Dermis microvascular lymphatic vessel endothelial cell (primary cell): ENCODE measurements at places on chromosomes 1 and 21. TPM values are rescaled to one million over a fixed set of nuclear protein-coding genes. Genes with fewer than 3 reads are reported as not detected.

Gene TMEM201
- total RNA-seq = 2.7 and 5.3 TPM in 2 replicates

Gene RYR2
- total RNA-seq = 0.25 and 0.26 TPM in 2 replicates

DNA sequence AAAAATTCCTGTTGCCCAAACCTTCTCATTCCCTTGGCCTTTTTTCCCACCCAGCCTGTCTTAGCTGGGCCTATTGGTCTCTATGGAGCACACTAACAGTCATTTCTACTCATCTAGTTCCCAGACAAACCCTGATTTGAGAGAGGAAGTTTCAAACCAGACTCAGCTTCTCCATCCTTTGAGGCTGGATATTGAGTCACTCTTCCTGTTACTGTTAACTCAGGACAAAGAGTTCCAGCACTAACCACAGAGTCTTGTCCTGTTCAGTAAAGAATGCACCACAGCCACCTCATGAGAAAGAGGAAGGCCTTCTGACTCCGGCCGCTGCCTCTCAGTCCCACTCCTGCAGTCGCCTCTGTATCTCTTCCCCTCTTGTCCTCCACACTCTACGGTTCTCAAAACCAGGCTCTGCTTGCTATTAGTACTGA, 137.8 kb downstream of the PTPRC start:
- DNase-seq = peak; percentile 99

GRCh38 chr1:51612447-51612961, 4.4 kb upstream of the OSBPL9 start:
- no peak for DNase-seq

DNA sequence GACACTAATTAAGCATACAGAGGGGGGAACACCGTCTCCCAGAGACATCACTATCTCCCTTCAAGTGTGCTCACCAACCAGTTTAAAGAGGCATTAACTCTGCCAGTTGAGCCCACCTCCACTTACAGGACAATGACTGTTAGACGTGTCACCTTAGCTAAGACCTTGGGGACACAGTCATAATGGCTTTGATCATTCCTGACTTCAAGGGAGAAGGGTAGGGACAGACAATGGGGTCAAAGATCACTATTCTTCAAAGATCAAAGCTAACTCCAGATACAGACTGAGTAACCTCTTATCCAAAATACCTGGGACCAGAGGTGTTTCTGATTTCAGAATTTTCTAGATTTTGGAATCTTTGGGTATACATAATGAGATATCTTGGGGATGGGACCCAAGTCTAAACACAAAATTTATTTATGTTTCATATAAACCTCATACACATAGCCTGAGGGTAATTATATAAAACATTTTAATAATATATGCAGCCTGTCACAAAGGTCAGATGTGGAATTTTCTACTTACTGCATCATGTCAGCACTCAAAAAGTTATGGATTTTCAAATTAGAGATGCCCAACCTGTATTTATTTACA, 246.1 kb downstream of the SLC45A1 start:
- no peak for DNase-seq

- DNase-seq = no peak
Measured at GRCh38 chr1:156598125-156598524, 3.2 kb downstream of the GPATCH4 start.

DNA sequence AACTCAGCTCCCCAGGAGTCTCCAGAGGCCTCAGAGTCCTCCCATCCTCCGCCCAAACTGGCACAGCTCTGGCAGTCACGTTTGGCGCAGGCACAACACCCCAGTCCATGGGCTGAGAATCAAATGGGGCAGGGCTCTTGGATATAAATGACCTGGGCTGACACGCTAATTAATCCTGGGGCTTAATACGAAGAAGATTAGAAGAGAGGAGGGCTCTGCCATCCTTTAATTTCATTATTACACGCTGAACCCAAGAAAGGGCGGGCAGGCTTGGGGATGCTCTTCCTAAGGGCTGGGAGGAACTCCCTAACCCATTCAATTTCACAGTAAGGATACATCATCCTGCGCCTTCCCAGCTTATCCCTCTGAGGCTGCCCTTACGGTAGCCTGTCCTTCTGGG, 2.4 kb downstream of the GRIK3 start:
- no peak for DNase-seq

DNA sequence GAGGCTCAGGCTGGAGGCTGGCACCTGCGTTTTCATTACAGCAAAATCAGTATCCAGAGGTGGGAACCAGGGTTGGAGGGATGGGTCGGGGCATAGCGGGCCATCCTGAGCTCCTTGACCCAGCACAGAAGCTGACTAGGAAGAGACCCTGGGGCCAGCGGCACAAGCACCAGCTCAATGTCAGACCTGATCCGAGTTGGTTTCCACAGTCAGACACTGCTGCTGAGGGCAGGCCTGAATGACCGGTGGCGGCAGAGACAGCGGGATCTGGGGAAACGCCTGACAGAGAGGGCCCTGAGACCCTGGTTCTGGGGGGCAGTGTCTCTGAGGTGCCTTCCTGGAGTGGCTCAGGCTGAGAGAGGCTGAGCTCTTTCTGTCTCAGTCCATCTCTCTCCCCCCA, 162.0 kb upstream of the C1orf174 start:
- no peak for DNase-seq

DNA sequence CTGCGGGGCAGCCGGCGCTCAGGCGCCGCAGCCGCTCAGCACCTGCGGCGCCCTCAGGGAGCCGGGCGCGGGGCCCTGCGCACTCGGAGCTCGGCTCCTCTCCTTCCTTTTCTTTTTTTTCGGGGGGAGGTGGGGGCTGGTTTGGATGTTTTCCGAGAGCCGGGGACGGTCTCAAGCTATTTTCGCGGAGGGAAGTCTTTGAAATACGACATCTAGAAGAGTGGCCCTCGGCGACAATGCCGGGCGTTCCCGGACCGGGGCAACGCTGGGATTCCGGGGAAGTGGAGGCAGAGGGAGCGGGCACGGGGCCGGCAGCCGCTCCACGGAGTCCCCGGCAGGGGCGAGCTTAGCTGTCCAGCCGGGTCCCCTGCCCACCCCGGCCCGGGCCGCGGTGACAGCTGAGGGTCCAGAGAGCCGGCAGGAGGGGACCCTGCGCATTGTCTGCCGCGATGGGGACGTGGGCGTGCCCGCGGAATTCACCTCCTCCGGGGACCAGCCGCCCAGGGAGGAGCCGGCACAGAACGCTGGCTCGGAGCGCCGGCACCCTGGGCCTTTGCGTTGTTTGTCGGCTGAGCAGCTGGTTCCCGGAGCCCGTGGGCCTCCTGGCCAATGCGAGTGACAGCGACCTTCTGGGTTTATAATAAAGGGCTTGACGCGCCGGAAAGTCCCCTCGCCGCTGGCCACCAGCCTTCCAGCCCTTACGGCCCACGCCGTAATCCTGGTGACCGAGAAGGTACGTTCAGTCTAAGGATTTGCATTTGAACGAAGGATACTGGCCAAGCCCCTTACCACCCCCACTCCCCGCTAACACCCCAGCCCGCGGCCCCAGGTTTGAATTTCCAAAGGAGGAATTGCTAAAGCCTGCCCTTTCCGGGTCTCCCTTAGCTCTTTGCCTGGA, 582 bp downstream of the SLC37A1 start:
- DNase-seq = no peak

DNA sequence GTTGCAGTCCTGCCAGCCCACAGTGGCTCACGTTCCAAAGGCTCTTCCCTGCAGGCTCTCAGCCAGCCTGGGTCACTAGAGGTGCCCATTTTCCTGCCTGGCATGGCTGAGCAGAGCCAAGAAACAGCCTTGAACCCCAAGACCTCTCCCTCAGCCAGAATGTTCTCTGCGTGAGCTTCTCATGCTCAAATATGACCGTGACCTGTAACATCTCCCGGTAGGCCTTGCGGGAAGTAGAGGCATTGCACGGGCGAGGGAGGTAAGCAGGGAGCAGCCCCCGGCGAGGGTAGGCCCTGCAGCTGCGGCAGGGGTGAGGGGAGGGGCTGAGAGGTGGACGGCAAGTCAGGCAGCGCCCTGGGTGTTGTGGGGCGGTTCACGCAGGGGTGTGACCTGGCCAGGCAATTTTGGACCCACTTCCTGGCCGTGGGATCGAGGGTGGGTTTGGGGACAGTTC, 20.0 kb downstream of the RRP1 start:
- DNase-seq = no peak

GRCh38 chr1:180527101-180527669, 24.8 kb upstream of the ACBD6 start:
- no peak for DNase-seq

DNA sequence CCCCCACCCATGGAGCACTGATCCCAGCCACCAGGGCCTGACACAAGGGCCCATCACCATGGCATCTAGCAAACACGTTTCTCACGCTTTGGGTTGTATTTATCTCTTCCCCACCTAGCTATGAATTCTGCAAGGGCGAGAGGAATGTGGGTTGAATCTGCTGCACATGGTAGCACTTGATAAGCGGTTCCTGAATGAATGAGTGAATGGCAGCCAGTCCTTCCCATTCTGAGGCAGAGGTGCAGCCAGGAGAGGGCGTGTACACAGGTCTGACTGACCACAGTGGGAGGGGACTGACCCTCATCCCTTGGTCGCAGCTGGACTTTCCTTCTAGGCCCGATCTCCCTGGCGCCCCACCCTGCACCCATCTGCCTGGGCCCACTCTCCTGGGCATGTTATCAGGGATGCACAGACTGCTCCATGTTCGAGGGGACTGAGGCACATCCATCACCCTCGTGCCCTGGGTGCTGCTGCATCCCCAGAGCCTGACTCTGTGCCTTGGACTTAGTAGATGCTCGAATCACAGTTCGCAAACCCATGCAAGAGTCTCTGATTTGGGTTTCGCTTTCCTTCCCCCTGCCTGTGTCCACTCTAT, 1.0 kb downstream of the RD3 start:
- DNase-seq = no peak
